Panc1 (cell line): ENCODE measurements at places on chromosomes 5 and 9. TPM values are rescaled to one million over a fixed set of nuclear protein-coding genes. Genes with fewer than 3 reads are reported as not detected.

- no peak for DNase-seq
Observed at GRCh38 chr5:148816357-148816756, 10.1 kb upstream of the ADRB2 start.

- DNase-seq, result no peak
Observed at GRCh38 chr9:129703667-129704355, 38.4 kb downstream of the PRRX2 start.

DNA sequence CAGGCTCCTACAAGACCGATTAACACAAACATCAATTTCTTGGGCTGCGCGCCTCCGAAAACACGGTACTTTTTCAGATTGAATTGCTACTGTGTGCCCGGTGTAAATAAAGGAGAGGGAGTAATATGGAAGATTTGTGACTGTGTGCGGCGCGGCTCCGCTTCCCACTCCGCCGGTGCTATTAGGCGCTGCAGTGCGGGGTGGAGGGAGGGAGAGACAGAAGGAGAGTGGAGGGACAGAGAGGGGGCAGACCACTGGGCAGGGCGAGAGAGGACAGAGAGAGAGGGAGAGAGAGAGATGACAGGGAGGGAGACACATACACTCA is 24.7 kb upstream of the RNU6ATAC start:
- no peak for DNase-seq

DNA sequence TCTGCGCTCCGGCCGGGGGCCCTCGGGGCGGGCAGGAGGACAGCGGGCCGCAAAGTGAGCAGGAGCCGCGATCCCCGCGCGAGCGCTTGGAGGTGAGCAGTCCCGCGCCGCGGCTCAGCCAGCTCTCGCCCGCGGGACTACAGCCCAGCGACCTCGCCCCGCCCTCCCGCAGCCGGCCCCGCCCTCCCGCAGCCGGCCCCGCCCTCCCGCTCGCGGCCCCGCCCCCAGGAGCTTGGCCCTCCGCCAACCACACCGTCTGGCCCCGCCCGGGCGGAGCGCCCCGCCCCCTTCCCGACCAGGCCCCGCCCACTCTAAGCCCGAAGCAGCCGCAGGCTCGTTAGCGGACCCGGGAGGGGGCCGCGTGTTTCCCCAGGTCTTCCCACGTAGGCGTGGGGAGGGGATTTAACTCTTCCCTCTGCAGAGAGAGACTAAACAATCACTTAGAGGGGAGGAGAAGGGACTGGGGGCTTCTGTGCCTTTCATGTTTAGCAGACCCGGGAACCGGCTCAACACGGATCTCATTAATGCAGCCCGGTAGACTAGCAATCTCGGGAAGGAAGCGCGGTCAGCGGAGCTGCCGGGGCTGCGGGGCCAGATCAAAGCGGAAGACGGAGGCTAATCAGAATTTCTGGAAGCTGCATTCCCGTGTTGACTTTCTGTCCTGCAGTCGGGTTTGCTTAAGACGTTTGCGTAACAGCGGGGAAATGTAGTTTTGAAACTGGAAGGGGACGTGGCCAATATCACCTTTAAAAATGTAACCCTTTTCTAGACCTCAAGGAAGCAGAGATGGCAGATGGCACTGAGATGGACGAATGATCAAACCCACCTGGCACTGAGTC is at the start of gene MYO10:
TSS of gene MYO10 (minus strand) at position 139 of the 839 bp plus-strand sequence. CDS start 480 bp downstream, outside the sequence.
- no peak for DNase-seq

The PHF24 gene
- total RNA-seq, result 0.08 TPM

GRCh38 chr5:96338624-96339415 is 94.2 kb downstream of the PCSK1 start:
- no peak for DNase-seq

The RIMOC1 gene
- 24.5 TPM for total RNA-seq

GRCh38 chr5:82169892-82170291 is 108.3 kb downstream of the RPS23 start:
- DNase-seq, result no peak

The ARSI gene
- total RNA-seq, result 18.6 TPM

The OR1Q1 gene
- not detected for total RNA-seq

DNA sequence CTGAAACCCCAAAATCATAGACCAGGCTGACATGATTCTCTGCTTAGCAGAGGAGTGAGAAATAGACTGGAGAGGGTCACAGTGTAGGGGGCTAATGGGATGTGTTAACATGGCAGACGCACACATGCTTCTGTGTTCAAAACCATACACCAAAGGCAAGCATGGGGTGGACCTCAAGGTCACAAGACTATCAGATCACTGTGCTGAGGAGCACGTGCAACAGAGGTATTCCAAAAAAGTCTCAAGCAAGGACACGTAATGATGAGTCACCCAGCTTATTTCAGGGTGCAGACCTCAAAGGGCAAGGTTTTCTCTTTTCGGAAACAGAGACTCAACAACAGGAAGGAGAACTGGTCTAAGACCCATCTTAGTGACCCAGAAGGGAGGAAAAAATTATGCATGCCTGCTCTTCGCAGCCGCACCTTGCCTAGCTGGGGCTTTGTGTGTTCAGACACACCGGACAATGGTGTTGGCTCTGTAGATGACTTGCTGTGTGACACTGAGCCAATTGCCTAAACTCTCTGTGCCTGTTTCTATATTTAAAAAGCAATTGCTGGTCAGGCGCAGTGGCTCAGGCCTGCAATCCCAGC is 20.3 kb downstream of the WHRN start:
- no peak for DNase-seq

DNA sequence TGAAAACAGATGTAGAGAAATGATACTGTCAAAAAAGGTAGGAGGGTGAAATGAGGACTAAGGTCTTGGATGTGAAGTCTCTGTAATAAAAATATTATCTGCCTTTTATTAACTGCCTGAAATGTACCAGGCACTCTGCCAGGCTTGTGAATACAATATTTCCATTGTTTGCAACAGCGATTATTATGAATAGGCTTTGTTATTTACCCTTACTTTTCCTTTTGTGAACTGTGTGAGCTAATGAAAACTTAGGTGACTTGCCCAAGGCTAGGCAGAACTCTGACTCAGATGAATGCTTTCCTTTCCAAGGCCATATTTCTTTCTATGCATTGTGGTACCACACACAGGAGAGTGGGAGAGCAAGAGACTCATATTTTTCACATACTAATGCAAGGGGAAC is 204.1 kb downstream of the CDH12 start:
- DNase-seq, result no peak

The DRD1 gene
- 1.0 TPM for total RNA-seq

GRCh38 chr5:141672841-141673813 is 8.9 kb downstream of the ARAP3 start:
- no peak for DNase-seq

DNA sequence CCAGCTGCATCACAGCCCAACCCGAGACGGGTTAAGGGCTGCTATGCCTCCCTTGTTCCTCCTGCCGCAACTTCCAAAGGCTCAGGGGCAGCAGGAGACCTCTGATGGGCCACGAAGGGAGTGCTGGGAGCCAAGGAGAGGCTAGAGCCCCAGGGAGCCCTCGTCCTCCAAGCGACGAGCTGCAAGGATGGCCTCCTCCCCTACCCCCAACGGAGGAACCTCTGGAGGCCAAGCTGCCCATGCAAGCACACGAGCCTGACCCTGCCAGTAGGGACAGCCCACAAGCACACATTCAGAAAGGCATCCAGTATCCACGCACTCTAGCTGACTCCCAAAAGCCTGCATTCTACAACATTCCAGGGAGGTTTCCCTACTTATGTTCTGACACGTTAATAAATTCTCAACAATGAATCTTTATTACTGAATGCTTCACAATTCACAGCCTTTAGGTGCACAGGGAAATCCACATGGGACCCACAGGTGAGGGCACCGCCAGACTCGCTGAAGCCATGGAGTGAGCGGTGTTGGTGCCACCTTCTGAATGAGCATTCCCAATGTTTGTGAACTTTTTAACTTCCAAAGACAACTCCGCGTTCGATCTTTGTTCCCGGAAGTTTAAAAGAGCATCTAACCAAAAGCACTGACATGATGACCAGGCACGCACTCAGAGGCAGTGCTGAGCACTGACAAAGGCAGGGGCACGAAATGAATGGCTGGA is 28.7 kb downstream of the IPPK start:
- no peak for DNase-seq

- DNase-seq, result no peak
Observed at GRCh38 chr9:123002754-123003153, 30.7 kb upstream of the GPR21 start.

- DNase-seq, result no peak
Observed at GRCh38 chr5:177336112-177336511, 15.4 kb downstream of the LMAN2 start.

- no peak for DNase-seq
Observed at GRCh38 chr9:23538461-23539003, 287.5 kb downstream of the ELAVL2 start.

The NOXA1 gene
- 3.7 TPM for total RNA-seq

DNA sequence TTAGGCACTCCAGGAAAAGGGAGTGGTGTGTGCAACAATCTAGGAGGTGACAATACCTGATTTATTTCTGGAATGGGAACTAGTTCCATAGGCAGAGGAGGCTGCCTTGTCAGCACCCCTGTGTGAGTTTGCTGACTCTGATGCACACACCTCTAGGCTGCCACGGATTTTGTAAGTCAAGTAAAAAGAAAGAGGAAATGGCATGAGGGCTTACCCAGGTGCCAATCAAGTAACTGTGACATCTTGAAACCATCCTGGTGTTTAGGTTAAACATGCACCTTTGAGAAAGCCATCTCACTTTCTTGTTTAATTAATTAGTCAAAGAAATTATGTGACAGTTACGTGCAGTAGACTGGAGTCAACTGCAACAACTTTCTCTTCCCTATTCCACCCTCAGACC is 32.3 kb upstream of the FAM81B start:
- DNase-seq, result no peak
